Lower lobe of right lung (tissue), 2 donors: ENCODE measurements at places on chromosomes 11 and 22. TPM values are rescaled to one million over a fixed set of nuclear protein-coding genes. Genes with fewer than 3 reads are reported as not detected.

The TSG101 gene
- 61.8 TPM for total RNA-seq

The ST14 gene
- 61.1 TPM for total RNA-seq

The LRRC55 gene
- total RNA-seq = 0.12 TPM

The SYTL2 gene
- 23.6 TPM for total RNA-seq

The PIH1D2 gene
- total RNA-seq = 6.4 TPM

The KRTAP5-9 gene
- not detected for total RNA-seq

The BIRC3 gene
- total RNA-seq = 17.8 TPM

- DNase-seq = no peak
These were observed 62.4 kb downstream of the CRYBB2 start for GRCh38 chr22:25281675-25282345.

GRCh38 chr11:43845816-43846215 lies 34.8 kb upstream of the ALKBH3 start:
- no peak for DNase-seq

DNA sequence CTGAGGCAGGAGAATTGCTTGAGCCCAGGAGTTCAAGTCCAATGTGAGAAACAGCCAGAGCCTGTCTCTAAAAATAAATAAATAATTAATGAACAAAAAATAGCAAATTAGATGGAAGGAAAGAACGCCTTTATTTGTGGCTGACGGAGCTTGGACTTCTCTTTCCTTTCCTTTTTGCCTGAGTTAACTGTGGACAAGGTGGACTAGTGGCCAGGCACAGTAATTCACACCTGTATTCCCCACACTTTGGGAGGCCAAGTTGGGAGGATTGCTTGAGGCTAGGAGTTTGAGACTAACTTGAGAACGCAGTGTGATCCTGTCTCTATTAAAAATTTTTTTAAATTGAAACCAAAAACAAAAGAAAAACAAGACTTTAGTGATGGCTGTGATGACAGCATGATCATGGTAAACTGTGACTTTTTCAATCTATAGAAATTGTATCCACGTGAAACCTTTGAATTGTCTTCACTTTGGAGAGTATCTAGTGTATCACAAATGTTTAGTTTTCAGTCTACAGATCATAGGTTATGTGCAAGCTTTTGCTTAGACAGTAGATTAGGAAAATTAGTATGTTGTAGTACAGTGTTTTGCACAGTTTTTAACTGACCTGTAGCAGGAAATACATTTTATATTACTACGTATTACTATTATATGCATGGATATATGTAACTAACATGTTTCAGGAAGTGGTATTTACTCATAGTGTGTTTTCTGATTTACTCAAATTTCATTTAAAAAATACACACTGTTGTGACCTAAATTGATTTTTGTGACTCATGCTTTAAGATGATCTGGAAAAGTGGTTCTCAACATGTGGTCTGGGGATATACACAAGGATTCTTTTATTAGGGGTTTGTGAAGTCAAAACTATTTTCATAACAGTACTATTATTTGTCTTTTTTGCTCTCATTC lies 42.1 kb downstream of the KDM2A start:
- DNase-seq = no peak

DNA sequence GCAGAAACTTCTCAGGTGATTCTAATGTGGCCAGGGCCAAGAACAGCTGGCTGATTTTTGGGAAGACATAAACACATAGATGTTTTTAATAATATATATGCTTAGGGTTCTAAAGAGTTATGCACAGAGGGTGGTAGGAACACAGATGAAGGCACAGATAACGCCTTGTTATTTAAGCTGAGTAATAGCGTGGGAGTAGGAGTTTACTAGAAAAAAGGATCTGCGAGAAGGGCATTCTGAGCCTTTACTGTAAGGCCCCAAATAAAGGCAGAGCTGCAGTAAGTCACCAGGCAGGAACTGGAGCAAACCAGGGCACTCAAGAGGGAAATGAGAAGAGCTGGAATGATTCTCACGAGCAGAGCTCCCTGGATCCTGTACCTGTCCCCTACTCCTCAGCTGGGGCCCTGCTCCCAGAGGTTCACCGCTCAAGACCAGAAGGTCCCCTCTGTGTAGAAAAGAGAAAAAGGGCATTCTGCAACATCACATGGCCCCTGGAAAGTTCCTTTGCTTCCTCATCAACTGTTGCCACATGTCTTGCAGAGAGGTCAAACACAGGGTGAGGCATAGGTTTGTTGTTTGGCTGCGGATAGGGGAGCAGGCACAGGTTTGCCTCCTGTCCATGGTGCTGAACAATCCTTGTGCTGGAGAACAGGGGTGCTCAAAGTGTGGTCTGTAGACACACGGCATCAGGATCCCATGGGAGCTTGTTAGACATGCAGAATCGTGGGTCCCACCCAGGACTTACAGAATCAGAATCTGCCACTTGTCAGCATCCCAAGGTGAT lies 125.7 kb downstream of the TENM4 start:
- no peak for DNase-seq

GRCh38 chr11:76837696-76838677 lies 22.7 kb upstream of the ACER3 start:
- DNase-seq = no peak

- no peak for DNase-seq
These were observed 48.0 kb downstream of the CABIN1 start for GRCh38 chr22:24059121-24059520.

GRCh38 chr22:36858966-36859365 lies 1.8 kb upstream of the NCF4 start:
- no peak for DNase-seq

DNA sequence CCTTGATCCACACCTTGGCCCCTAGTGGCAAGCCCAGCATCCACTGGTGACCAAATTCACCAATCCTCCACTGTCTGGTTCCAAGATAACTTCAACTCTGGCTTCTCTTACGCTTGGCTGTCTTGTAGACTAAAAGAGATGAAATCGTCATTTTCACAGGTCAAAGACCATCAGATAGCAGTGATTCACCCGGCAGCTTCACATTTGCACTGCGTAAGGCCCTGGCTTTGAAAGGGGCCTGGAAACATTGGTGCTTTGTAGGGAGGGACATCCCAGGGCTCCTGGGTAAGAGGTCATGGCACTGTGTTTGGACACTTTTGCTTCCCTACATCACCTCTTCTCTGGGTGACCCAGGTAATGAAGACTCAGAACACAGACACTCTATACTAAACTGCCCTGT lies 30.1 kb upstream of the FADD start:
- DNase-seq = no peak

GRCh38 chr11:26778000-26778757 lies 56.3 kb upstream of the SLC5A12 start:
- no peak for DNase-seq

GRCh38 chr11:115497303-115497702 lies 6.9 kb downstream of the CADM1 start:
- DNase-seq = no peak

GRCh38 chr11:115905341-115906000 lies 401.3 kb upstream of the CADM1 start:
- no peak for DNase-seq

DNA sequence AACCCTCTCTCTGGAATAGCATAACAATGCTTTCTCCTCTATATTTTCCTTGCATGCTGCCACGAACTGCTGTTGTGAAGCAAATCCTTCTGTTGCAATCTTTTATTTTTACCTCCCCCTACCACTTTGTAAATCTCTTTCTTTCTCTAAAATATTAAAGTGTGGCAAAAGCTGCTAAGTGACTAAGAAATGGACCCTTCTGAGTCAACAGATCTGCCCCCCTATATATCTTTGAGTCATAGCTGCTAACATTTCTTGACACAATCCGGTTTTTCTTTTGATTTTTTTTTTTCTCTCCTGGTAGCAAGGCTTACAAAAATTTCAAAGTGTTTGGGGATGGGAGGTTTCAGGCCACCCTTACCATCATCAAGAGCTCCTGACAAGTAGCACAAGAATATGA lies 39.0 kb upstream of the KIRREL3 start:
- no peak for DNase-seq

DNA sequence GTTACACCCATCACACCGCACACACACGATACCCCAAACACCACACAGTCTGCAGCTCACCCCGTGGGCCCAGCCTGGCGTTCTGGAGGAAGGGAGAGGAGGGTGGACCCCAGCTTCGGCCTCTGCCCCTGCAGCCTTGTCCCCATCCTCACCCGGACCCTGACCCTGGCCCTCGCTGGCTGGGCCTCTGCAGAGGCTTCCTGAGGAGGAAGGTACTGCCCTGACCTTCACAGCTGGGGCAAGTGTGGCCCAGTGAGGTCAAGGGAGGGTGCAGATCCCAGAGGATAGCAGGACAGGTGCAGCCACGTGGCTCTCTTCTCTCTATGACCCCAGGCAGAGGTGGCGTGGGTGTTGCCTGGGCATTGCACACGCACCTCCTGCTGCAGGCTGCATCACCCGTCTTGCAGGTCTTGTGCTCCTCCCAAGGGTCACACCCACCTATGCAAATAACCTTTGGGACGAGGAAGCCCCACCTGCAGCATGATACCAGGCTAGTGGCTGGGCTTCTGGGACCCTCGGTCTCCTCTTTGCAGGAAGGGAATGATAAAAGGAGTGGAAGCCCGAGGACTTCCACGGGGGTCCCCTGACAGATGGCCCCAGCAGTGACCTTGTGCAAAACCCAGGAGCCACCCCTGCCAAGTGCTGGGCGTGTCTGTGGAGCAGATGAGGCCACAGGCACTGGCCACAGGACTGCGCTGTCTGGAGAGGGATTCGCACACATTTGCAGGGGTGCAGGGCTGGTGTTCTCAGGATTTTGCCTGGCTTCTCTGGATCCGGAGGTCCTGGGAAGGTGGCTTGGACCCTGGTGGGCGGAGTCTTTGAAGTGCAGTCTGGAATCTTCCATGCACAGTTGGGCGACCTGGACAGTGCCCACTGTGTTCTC lies 1241.5 kb downstream of the BRD1 start:
- peak; percentile 28 for DNase-seq

GRCh38 chr11:61666684-61667297 lies 13.4 kb upstream of the DAGLA start:
- DNase-seq = no peak

DNA sequence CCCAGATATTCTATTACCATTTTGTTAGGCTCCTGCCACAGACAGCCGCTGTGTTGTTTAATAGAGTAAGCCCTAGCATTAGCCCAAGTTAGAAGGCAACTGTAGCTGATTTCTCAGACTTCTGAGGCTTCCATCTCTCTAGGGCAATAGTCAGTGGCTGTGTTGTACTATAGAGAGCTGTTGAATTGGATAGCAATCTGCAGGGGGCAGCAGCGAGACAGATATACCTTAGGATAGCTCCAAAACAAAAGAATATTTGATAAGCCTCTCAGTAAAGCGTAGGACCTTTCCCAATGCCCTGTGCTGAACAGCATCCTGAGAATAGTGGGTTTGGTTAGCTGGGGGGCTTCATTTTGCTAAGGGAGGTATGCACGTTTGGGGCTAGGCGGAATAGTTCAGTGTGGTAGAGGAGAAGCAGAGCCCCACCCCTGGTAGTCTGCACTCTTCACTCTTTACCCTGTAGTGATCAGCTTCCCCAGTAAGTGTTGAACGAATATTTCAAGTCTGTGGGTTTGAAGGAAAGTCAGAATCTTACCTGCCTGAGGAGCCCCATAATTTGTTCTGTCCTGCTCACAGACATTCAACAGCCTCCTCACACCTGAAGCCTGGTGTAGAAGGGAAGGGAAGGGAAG lies 515.1 kb downstream of the INSC start:
- peak; percentile 55 for DNase-seq

- DNase-seq = peak; percentile 11
These were observed 426.6 kb downstream of the BRD1 start for GRCh38 chr22:49400941-49401598.

- DNase-seq = no peak
These were observed 100.4 kb downstream of the TIMP3 start for GRCh38 chr22:32901925-32902324.

DNA sequence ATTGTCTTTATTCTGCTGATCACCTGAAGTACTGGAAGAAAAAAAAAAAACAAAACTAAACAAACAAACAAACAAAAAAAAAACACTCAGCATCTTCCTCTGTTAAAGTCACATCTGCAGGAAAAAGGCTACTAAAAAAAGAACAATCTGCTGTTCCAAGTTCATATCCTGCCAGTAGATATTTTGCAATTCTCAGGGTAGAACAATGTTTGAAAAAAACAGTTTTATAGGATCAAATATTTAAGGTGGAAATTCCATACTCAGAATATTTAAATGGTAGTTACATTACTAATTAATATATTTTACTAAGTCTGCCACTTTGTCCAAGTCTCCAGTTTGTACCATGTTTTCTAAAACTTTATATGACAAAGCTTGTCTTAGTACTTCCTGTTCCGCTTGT lies 175.2 kb downstream of the SBF2 start:
- DNase-seq = no peak

DNA sequence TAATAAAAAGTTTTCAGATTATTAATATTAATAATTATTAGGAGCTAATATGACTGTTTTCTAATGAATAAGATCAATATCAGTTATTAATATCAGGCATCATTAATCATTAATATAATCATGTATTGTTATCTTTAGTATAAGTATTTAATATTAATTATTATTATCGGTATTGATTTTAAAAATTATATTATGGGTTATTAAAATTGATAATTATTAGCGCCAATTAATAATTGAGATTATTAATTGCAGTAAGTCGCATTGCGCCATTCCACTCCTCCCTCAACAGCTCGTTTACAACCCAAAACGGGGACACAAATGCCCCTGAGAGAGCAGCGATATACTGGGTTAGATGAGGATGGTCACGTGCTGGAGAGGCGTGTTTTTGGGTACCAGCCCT lies 20.2 kb downstream of the XNDC1N start:
- DNase-seq = no peak
